Activated B cell treated with CpG ODN at 0.5 μM for 24 hours (primary cell): ENCODE measurements at places on chromosomes 11 and 22. TPM values are rescaled to one million over a fixed set of nuclear protein-coding genes. Genes with fewer than 3 reads are reported as not detected.

- H3K27ac ChIP-seq, result no peak overlapping the region
- DNase-seq, result no peak
- H3K4me3 ChIP-seq, result no peak overlapping the region
These were observed 18.9 kb downstream of the KIRREL3 start for GRCh38 chr11:126981635-126982034.

DNA sequence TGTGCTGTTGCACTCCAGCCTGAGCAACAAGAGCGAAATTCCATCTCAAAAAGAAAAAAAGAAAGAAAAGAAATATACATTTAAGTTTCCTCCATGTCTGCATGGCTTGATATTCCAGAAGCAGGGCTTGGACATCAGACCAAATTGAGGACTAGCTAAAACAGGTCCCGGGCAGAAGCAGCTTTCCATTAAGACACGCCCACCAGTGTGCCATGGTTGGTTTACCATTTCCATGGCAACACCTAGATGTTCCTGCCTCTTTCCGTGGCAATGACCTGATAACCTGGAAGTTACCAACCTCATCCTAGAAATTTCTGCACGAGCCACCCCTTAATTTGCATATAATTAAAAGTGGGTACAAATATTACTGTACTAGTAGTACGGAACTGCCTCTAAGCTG, 111.3 kb downstream of the NAT10 start:
- H3K27ac ChIP-seq, result no peak overlapping the region
- H3K4me3 ChIP-seq, result no peak overlapping the region
- peaks cover 32% of the 10 kb centered on the region for H3K4me1 ChIP-seq
- no peak for DNase-seq
- no peaks in the 10 kb centered on the region for H3K36me3 ChIP-seq

Gene OAF
- total RNA-seq, result 0.78 and 0.98 TPM in 2 replicates

GRCh38 chr11:69154938-69155301, 815 bp upstream of the SMIM38 start:
- H3K27ac ChIP-seq, result no peak overlapping the region
- no peak for DNase-seq
- no peak overlapping the region for H3K4me3 ChIP-seq
- no peaks in the 10 kb centered on the region for H3K27me3 ChIP-seq
- peaks cover 24% of the 10 kb centered on the region for H3K4me1 ChIP-seq
- H3K36me3 ChIP-seq, result no peaks in the 10 kb centered on the region

Gene DNAJB13
- total RNA-seq, result not detected in 2 replicates

Gene NLRP6
- 0.46 and 0.64 TPM in 2 replicates for total RNA-seq

GRCh38 chr11:134719397-134719796, 307.4 kb upstream of the B3GAT1 start:
- H3K4me1 ChIP-seq, result no peaks in the 10 kb centered on the region
- H3K36me3 ChIP-seq, result no peaks in the 10 kb centered on the region
- H3K4me3 ChIP-seq, result no peak overlapping the region
- H3K27ac ChIP-seq, result no peak overlapping the region
- H3K27me3 ChIP-seq, result peaks cover 3% of the 10 kb centered on the region

DNA sequence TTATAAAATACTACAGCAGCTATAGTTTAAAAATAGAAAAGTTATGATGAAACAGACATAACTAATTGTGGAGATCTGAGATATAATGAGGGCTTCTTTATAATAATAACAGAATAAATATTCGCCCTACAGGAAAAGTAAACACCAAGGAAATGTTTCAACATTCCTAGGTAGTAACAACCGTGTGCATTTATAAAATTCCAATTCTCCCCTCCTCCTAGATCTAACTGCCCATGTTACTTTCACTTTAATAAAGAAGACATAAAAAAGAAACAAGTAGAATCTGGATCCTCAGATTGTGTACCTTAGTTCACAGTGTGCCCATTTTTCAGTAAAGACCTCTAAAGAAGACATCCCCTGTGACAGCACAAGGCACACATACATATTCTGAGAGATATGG, 57.8 kb upstream of the MN1 start:
- H3K36me3 ChIP-seq, result peaks cover 77% of the 10 kb centered on the region
- no peak overlapping the region for H3K27ac ChIP-seq
- no peaks in the 10 kb centered on the region for H3K27me3 ChIP-seq
- H3K4me1 ChIP-seq, result no peaks in the 10 kb centered on the region
- no peak for DNase-seq

- DNase-seq, result no peak
- H3K27ac ChIP-seq, result no peak overlapping the region
- no peaks in the 10 kb centered on the region for H3K4me1 ChIP-seq
- H3K4me3 ChIP-seq, result no peak overlapping the region
- no peaks in the 10 kb centered on the region for H3K36me3 ChIP-seq
These were observed 39.7 kb downstream of the YWHAH start for GRCh38 chr22:31983911-31984656.

Gene EIF4G2
- 675 and 769 TPM in 2 replicates for total RNA-seq

GRCh38 chr11:127334466-127334865, 333.9 kb upstream of the KIRREL3 start:
- no peak for DNase-seq
- no peak overlapping the region for H3K4me3 ChIP-seq
- H3K4me1 ChIP-seq, result no peaks in the 10 kb centered on the region

GRCh38 chr22:47056776-47057470, 294.5 kb downstream of the TBC1D22A start:
- H3K27me3 ChIP-seq, result no peaks in the 10 kb centered on the region

GRCh38 chr11:130308886-130309285, 5.8 kb downstream of the ZBTB44 start:
- no peaks in the 10 kb centered on the region for H3K27me3 ChIP-seq
- H3K4me3 ChIP-seq, result no peak overlapping the region
- H3K27ac ChIP-seq, result no peak overlapping the region
- peaks cover 19% of the 10 kb centered on the region for H3K36me3 ChIP-seq
- DNase-seq, result no peak

Gene MS4A1
- 1,910 and 2,024 TPM in 2 replicates for total RNA-seq

DNA sequence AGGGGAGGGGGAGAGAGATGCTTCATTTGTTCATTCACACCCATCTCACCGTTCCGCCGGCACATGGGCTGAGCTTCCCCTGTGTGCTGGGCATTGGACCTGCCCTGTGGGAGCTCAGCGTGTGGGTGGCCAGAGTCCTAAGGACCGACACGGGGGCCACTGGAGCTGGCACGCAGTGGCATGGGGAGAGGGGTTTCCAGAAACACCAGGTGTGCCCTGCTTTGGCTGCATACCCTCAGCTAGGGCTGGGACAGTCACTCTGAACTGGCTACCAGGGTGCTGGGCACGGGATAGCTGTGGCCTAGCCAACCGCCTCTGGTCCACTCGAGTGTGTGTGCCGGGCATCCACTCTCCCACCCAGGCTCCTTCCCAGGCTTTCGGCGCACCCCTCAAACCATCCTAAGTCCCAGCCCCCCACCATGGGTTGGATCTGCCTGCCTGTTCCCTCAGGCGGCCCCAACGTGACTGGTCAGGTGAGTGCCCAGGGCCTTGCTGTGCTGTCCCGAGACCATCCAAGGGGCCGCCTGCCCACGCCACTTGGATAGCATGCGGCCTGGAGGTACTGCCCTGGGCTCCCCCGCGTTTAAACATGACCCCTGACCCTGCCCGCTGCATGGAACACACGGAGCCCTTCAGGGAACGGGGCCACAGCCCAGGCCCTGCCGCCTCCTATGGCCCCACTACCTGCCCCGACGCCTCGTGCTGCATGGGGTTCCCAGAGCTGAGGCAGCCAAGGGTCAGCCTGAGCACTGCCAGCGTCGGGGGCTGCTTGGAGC, 51.6 kb upstream of the LINC01488 start:
- H3K4me1 ChIP-seq, result no peaks in the 10 kb centered on the region
- no peak overlapping the region for H3K27ac ChIP-seq
- no peak overlapping the region for H3K4me3 ChIP-seq
- H3K27me3 ChIP-seq, result peaks cover 12% of the 10 kb centered on the region
- H3K36me3 ChIP-seq, result no peaks in the 10 kb centered on the region

GRCh38 chr11:36713715-36714114, 115.7 kb upstream of the RAG2 start:
- no peak for DNase-seq
- no peaks in the 10 kb centered on the region for H3K27me3 ChIP-seq
- no peak overlapping the region for H3K27ac ChIP-seq
- no peaks in the 10 kb centered on the region for H3K36me3 ChIP-seq

Gene TRIM6
- 0.22 and 0.44 TPM in 2 replicates for total RNA-seq

- H3K4me1 ChIP-seq, result peaks cover 61% of the 10 kb centered on the region
- peak overlapping the region; percentile 91 for H3K27ac ChIP-seq
- no peak for DNase-seq
- no peaks in the 10 kb centered on the region for H3K27me3 ChIP-seq
- H3K4me3 ChIP-seq, result peak overlapping the region; percentile 84
- H3K36me3 ChIP-seq, result peaks cover 8% of the 10 kb centered on the region
These were observed 697 bp downstream of the LGALS1 start for GRCh38 chr22:37675930-37676735.

Gene NAALAD2
- not detected in 2 replicates for total RNA-seq

DNA sequence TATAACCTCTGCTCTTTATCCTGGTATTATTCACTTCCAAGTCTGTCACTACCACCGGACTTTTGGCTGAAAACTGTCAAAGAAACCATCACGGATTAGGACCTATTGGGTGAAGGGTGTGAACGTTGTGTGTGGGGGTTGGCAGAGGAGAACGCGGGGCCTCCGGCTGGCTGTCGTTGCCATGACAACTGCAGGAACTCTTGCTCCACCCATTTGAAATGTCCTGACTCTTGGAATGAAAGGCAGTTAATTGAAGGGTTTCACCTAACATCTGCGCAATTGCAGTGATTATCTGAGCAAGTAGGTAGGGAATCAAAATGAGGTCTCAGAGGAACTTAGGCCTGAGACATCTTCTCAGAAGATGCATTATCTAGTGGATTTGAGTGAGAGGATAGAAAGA, 60.9 kb upstream of the CLMP start:
- H3K36me3 ChIP-seq, result no peaks in the 10 kb centered on the region
- no peak for DNase-seq
- no peaks in the 10 kb centered on the region for H3K4me1 ChIP-seq
- H3K27me3 ChIP-seq, result peaks cover 7% of the 10 kb centered on the region
- H3K4me3 ChIP-seq, result no peak overlapping the region

DNA sequence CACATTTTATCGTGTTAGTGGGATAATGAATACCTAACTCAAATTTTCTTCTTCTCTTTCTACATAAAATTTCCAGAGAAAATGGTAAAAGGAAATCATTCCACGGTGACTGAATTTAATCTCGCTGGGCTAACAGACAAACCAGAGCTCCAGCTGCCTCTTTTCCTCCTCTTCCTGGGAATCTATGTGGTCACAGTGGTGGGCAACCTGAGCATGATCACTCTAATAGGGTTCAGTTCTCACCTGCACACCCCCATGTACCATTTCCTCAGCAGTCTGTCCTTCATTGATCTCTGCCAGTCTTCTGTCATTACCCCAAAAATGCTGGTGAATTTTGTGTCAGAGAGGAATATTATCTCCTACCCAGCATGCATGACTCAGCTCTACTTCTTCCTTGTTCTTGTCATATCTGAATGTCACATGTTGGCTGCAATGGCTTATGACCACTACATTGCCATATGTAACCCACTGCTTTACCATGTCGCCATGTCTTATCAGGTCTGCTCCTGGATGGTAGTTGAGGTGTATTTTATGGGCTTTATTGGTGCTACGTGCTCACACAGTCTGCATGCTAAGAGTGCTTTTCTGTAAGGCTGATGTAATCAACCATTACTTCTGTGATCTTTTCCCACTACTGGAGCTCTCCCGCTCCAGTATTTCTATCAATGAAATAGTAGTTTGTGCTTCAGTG, 24.1 kb downstream of the OR10D3 start:
- DNase-seq, result no peak
- no peak overlapping the region for H3K4me3 ChIP-seq
- no peak overlapping the region for H3K27ac ChIP-seq
- H3K27me3 ChIP-seq, result no peaks in the 10 kb centered on the region
- H3K36me3 ChIP-seq, result no peaks in the 10 kb centered on the region

- H3K4me1 ChIP-seq, result no peaks in the 10 kb centered on the region
- no peak overlapping the region for H3K27ac ChIP-seq
- no peak overlapping the region for H3K4me3 ChIP-seq
These were observed 53.7 kb downstream of the DSCAML1 start for GRCh38 chr11:117743121-117743815.

GRCh38 chr11:104329078-104329665, 165.2 kb upstream of the PDGFD start:
- H3K27me3 ChIP-seq, result no peaks in the 10 kb centered on the region
- no peaks in the 10 kb centered on the region for H3K4me1 ChIP-seq
- H3K27ac ChIP-seq, result no peak overlapping the region
- H3K36me3 ChIP-seq, result no peaks in the 10 kb centered on the region
- DNase-seq, result no peak

GRCh38 chr11:2076441-2076840, 62.7 kb downstream of the IGF2 start:
- no peak overlapping the region for H3K27ac ChIP-seq
- DNase-seq, result no peak
- H3K4me1 ChIP-seq, result no peaks in the 10 kb centered on the region

GRCh38 chr22:19989725-19990067, 26.9 kb downstream of the ARVCF start:
- no peak overlapping the region for H3K27ac ChIP-seq
- H3K4me3 ChIP-seq, result no peak overlapping the region
- H3K4me1 ChIP-seq, result peaks cover 8% of the 10 kb centered on the region
- no peak for DNase-seq

- H3K27ac ChIP-seq, result no peak overlapping the region
- no peaks in the 10 kb centered on the region for H3K4me1 ChIP-seq
- no peaks in the 10 kb centered on the region for H3K27me3 ChIP-seq
- DNase-seq, result no peak
- H3K4me3 ChIP-seq, result no peak overlapping the region
- H3K36me3 ChIP-seq, result no peaks in the 10 kb centered on the region
These were observed 9.9 kb upstream of the GNB1L start for GRCh38 chr22:19864538-19865106.

DNA sequence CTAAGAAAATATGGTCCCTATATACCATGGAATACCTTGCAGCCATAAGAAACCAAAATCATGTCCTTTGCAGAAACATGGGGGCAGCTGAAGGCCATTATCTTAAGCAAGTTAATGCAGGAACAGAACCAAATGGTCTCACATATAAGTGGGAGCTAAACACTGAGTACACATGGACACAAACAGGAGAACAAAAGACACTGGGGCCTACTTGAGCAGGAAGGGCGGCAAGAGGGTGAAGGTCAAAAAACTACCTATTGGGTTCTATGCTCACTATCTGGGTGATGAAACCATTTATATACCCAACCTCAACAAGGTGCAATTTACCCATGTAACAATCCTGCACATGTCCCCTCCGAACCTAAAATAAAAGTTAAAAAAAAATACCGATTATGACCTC, 22.5 kb downstream of the GAS2 start:
- no peak overlapping the region for H3K4me3 ChIP-seq
- H3K4me1 ChIP-seq, result no peaks in the 10 kb centered on the region
- no peak for DNase-seq
- no peaks in the 10 kb centered on the region for H3K36me3 ChIP-seq
- no peaks in the 10 kb centered on the region for H3K27me3 ChIP-seq
- no peak overlapping the region for H3K27ac ChIP-seq

GRCh38 chr11:10443152-10443551, 11.9 kb upstream of the AMPD3 start:
- peak overlapping the region; percentile 56 for H3K27ac ChIP-seq
- H3K36me3 ChIP-seq, result no peaks in the 10 kb centered on the region
- peaks cover 47% of the 10 kb centered on the region for H3K4me1 ChIP-seq
- no peak for DNase-seq
- H3K4me3 ChIP-seq, result no peak overlapping the region
- no peaks in the 10 kb centered on the region for H3K27me3 ChIP-seq

Gene PRCP
- 29.8 and 34.8 TPM in 2 replicates for total RNA-seq

- H3K36me3 ChIP-seq, result peaks cover 62% of the 10 kb centered on the region
- DNase-seq, result no peak
- H3K4me3 ChIP-seq, result no peak overlapping the region
- H3K4me1 ChIP-seq, result no peaks in the 10 kb centered on the region
These were observed 10.3 kb downstream of the LTO1 start for GRCh38 chr11:69664901-69665300.
